Stimulated activated CD4-positive, alpha-beta T cell treated with anti-CD3 and anti-CD28 coated beads, Interleukin-1b, Interleukin-23, amount 100 ng/mL, for 4 hours (primary cell): ENCODE measurements at places on chromosomes 12 and 14.

DNA sequence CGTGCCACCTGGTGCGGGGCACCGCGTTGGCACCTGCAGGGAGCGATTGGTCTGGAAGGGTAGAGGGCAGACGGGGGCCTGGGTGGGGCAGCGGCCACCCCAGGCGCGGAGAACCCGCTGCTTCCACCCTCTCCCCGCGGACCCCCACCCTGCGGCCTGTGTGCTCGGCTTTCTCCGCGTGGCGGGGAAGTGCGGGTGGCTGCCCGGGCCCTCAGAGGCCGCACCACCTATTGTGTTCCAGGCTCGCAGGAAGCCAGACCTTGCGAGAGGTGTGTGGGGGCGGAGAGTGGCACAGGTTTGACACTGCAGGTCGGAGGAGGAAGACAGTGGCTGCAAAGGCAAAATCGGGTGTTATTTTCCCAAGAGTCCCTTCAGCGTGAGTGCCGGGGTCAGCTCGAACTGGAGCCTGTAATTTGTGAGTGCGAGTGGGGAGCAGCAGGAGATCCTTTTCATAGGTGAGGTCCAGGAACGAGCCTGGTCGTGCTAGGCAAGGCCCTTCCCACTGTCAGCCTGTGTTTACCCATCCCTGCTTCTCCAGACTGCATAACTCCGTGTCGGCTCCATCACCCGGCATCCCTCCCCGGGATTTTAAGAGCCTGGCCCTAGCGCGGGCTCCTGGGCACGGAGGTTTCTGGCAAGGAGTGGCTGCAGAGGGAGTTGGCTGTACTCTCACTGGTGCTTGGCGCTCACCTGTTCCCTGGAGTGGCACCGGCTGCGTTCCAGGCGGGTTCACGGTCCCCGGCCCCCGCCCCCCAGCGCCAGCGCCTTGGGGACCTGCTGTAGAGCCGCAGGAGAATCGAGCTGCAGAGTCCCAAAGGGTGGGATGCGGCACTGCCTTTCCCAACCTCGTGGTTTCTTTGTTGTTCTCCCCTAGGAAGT is 935 bp downstream of the TBC1D30 start:
- no peak for DNase-seq

- no peak for DNase-seq
Observed at GRCh38 chr12:93793983-93794382, 116.8 kb downstream of the CRADD start.

- DNase-seq, result no peak
Observed at GRCh38 chr14:79668951-79669350, 542.4 kb downstream of the DIO2 start.

DNA sequence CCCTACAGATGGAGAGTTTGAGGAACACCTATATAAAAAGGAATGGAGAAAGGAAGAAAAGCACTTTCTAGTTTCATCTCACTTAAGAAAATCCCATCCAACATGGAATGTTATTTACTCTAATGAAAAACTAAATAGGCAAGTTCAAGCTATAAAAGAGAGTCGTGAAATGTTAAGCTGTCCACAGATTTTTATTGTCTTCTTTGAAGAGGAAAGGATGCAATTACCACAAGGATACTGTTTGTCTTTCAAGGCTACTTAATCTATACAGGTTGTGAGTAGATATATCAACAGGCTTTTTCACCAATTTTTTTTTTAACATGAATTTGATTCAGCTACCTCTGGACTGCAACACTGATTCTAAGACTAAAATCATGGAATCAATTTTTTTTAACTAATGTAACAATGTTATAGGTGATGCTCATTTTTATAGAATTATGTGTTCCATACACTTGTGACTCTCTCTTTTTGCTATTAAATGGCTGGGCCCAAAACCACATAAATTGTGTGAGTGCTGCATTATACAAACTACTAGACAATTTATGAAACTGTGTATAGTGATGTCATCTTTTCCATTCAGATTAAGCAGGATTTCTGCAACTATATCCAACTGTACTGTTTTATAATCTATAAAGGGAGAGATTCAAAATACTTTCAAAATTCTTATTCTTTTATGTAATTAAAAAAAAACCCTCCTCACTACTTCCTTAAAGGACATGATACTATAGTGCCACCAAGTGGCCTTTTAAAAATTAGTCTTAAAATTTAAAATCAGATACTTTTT is 26.8 kb upstream of the BMAL2 start:
- no peak for DNase-seq

GRCh38 chr14:95098984-95099599 is 58.2 kb downstream of the DICER1 start:
- DNase-seq, result no peak

GRCh38 chr12:85530456-85530855 is 250.4 kb downstream of the ALX1 start:
- no peak for DNase-seq

DNA sequence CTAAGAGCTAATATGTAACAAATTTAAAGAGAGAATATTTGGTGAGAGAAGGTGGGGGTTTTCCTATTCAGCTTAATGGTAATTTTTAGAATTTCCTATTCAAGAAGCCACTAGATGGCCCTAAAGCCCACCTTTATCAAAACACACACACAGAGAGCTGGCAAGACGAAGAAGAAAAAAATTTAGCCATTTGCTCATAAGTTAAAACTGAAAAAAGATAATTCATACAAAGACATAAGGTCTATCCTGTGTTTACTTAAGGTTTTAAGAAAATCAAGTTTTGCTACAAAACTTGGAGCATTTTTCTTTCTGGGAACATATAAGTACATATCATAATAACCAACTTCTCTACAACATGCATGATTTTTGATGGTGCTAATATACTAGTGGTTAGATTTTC is 46.8 kb upstream of the PCED1B start:
- DNase-seq, result no peak

DNA sequence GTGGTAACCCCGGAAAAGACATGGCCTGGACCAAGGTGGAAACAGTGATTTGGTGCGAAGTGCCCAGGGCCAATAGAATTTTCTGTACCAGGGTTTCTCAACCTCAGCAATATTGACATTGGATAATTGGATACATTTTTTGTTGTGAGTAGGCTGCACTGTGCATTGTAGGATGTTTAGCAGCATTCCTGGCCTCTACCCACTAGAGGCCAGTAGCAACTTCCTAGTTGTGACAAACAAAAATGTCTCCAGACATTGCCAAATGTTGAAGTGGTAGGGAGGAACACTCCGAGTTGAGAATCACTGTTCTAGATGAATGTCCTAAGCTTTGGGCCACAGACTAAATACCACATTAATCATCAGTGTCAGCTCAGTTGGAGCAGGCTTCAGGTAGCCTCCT is 6.2 kb upstream of the CGRRF1 start:
- no peak for DNase-seq

- no peak for DNase-seq
Observed at GRCh38 chr12:129657179-129657578, 246.6 kb downstream of the TMEM132D start.

GRCh38 chr12:98374007-98374406 is 141.4 kb upstream of the TMPO start:
- DNase-seq, result no peak

- DNase-seq, result no peak
Observed at GRCh38 chr14:46490238-46490685, 161.3 kb downstream of the RPL10L start.

- no peak for DNase-seq
Observed at GRCh38 chr12:44063671-44064070, 227.8 kb downstream of the TMEM117 start.

- DNase-seq, result no peak
Observed at GRCh38 chr12:106107566-106107965, 31.2 kb downstream of the NUAK1 start.
